ENCODE measurements at places on chromosomes 3 and 15.

GRCh38 chr3:47398228-47398627, 17.4 kb downstream of the PTPN23 start:
- no peak for DNase-seq

GRCh38 chr15:26598704-26599103, 174.2 kb downstream of the GABRB3 start:
- DNase-seq = no peak

- no peak for DNase-seq
These were observed 58.4 kb downstream of the NME9 start for GRCh38 chr3:138271189-138271794.

- DNase-seq = peak; percentile 15
These were observed 12.8 kb upstream of the CSRNP1 start for GRCh38 chr3:39166134-39166710.

DNA sequence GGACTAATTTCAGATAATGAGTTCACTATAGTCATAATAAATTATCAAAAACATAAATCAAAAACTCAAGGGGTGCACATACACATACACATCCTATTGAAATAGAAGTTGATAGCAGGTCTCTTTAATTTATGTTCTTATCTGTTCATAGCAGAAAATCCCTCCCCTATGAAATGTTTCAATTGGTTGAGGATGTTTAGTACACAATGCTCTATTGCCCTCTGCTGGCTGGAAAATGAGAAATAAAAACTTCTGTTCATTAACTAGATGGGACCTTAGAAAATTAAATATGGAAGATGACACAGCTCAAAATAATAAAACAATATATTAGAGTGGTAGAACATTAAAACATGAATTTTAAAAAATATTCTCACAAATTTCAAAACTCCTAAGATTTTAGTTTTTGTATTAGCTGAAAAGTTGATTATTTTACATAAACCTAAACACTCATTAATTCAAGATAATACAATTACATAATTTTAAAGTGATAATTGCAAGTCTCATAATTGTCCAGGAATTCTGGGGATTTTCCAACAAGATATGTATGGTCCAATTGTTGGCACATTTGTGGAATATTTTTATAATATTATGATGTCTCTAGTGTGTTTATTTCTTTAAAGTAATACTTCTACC, 735.0 kb downstream of the ROBO1 start:
- no peak for DNase-seq

GRCh38 chr15:90291679-90292356, 26.3 kb downstream of the NGRN start:
- DNase-seq = no peak

Measured in uterus (tissue), 4 donors.